ENCODE measurements at places on chromosomes 12 and 14.

DNA sequence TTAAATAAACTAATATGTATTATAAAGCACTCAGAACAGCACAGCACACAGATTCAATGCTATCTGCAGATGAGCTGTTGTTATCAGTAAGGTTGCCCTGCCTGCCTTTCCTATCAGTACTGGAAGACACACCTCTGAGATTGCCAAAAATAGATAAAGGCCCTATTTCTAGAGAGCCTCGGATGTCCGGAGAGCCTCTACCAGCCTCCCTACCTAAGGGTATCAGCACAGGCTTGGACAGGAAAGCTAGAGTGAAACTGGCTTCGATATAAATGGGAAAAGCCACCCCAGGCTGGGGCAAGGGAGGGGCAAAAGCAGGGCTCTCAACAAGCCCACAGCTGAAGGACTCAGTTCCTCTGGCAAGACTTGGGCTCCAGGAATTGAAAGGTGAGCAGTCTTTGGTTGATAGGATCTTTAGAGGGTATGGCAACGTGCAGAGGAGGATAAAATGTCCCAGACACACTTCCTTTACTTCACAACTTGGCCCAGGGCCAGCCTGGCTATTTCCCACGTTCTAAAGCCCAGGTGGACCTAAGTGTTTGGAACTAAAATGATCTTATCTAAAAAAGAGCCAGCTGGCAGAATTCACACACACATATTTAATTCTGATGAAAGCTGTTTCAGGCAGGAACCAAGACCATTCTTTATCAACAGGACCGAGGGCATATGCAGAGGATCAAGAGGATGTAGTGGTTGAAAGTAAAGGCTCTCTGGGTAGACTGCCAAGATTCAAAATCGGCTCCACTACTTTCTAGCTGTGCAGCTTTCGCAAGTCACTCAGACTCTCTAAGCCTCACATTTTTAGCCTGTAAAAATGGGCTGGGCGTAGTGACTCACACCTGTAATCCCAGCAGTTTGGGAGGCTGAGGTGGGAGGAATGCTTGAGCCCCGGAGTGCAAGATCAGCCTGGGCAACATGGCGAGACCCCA is 37.8 kb upstream of the ITPR2 start:
- no peak for DNase-seq

GRCh38 chr12:112381406-112381882 is 787 bp downstream of the HECTD4 start:
- no peak for DNase-seq

GRCh38 chr14:75258079-75258802 is 20.4 kb upstream of the FOS start:
- DNase-seq = no peak

DNA sequence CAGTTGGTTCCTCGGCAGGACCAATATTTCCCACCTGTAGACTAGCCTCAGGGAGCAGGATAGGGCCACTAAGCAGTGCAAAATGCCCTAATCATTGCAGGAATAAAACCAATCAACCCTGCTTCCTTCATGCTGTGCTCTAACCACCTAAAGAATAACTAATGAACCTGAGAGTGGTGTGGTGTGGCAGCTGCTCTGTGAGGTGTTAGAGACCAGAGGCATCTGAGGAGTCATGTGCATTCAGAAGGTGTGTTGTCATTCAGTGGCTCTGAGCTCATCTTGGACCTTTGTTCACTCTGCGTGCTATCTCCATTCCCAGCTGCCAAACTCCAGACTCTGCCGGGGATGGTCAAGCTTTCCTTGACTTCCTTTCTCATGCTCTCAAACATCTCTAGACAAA is 136.7 kb upstream of the EGLN3 start:
- DNase-seq = no peak

DNA sequence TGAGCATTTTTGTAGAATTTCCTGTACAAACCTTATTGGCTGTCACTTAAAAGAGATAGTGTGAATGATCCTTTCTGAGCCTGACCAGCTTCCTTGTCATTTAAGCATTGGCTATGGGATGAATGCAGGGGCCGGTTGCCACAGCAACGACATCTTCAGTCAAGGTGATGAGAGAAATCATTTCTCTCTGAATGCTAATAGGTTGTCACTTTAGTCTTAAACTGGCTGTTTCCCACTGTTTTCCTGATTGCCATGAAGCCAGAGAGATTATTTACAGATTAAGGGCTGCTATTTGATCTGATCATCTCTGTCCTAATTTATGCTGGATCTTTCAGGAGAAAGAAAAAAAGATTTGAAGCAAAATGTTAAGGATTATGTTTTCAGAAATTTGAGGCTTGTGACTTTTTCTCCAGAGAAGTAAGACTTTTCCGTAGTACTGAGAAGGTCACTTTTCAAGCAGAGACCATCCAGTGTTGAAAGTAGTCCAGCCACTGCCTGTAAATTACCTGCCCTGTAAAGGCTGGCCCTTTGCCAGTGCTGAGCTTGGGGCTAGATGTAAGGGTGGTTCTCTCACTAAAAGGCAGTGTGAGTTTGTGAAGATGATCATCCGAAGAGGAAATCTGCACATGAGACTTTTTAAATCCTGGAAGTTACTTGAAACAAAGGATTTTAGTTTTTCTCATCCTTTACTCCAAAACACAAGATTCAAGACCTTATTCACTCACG is 235.6 kb downstream of the DACT1 start:
- DNase-seq = no peak

DNA sequence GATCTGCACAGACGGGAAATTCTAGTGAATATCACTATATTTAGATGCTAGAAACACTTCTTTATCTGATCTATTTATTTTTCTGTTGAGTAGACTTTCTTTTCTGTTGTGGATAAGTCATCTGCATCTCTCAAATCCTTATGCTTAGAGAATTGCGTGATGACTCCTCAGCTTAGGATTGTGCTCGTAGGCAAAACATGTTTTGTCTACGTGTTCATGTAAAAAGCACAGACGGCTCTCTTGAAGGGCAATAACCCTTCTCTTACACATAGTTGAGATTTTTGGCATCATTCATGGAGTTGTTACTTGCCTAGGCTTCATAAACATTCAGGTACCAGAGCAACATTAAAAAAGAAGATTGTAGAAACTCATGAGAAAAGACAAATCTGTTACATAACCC is 18.6 kb downstream of the PPFIBP1 start:
- no peak for DNase-seq

GRCh38 chr12:120065472-120065871 is 51.1 kb downstream of the RAB35 start:
- no peak for DNase-seq

DNA sequence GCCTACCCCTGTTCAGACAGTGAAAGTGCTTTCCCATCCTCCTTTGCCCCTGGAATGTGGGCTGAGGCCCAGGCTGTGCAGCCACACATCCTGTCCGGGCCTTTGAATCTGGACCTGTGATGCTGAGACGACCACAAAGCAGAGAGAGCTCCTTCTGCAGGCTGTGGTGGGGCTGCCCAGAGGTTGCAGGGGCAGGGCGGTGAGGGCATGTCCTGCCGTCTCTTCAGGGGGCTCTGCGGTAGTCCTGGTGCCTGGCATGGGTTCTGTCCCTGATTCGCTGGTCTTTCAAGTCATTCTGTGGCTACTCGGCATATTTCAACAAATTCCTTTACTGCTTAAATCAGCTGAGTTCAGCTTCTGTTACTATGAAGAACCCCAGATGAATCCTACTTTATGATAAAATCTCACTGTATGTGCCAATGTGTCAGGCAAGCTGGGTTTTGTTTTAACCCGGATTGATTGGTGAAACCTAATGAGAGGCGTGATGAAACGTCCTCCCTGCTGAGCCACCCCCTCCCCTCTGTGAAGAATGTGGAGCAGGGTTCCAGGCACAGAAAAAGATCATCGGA is 63.4 kb upstream of the DICER1 start:
- DNase-seq = no peak

DNA sequence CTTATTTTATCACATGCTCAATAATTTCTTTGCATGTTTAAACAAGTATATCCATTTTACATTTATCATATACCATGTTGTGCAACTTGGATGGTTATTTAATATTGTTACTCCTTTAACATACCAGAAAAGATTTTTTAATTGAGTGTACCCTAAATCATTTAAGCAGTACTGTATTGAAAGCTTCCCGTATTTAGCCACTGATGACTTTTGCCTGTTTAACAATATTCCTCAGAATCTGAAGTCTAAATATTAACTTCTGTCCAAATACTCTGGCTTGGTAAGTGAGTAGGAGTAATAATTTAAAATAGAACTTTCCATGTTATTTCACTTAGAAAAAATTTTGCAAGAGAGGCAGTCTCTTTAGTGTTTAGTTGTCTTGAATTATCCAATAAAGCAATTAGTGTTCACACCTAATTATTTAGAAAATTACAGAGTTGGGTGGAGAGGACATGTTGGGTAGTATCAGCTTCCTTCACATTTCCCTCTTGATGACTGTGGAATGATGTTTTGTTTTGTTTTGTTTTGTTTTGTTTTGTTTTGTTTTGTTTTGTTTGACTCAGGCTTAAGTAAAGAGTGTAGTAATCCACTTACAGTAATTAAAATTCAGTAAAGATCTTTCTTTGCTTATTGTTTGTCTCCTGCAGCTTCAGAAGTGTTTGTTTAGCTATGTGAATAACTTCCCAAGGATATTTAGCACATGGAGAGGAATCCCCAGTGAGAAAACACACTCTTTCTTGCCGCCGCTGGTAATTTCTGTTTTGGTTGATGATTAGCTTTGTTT is 59.5 kb downstream of the DAAM1 start:
- no peak for DNase-seq

GRCh38 chr12:121793440-121793837 is at the start of gene RHOF:
Gene RHOF, minus strand, starts transcription at chr12:121793688. Its CDS starts 55 bp downstream, at chr12:121793633.
- no peak for DNase-seq

DNA sequence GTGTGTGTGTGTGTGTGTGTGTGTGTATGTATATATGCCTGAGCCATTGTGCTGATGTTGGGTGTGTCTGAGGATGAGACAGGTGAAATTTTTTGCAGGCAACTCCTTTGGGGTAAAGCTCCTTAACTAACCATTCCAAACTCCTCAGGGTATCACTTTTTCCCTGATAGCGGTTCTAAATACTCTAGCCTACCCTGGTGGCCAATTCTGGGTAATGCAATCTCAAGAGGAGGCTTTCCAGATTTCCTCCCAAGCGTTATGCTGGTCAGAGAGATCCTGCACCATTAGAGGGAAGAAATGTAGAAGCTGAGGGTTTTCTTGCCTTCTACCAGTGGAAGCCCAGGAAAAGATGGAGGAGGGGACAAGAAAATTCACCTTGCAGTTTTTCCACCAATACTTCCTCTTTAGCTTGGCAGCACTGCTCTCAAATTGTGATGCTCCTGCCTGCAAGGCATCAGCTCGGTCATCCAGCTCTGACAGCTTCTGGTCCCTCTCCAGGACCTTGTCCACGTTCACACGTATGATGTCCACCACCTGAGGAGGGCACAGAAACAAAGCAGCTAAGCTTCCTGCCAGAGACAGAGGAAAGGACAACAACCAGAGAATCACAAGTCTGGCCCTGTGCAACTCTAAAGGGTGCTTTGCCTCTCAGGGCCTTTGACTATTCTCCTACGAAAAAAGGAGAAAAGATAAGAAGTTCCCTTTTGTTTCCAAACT is 4.9 kb downstream of the VAMP1 start:
- peak; percentile 26 for DNase-seq

DNA sequence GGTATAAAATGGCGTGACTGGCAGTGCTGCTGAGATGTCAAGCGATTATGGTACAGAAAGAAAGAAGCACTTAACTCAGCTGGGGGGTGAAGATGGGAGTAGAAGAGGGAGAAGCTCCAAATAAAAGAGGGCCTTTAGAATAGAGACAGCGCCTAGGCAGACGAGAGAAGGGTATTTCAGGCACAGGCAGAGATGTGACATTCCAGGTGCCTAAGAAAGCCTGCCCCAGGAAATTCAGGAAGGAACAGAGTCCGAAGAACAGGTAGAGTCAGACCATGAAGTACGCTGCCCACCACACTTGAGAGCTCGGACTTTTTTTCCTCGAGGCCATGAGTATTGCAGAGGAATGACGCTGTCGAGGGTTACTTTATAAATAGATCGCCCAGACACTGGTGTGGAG is 170.9 kb upstream of the ATF7IP start:
- no peak for DNase-seq

GRCh38 chr12:56358836-56359532 is 923 bp downstream of the STAT2 start:
- peak; percentile 87 for DNase-seq

- DNase-seq = no peak
Observed at GRCh38 chr12:104683831-104684503, 227.2 kb downstream of the CHST11 start.

- DNase-seq = no peak
Observed at GRCh38 chr12:121806546-121807423, 3.0 kb downstream of the SETD1B start.

DNA sequence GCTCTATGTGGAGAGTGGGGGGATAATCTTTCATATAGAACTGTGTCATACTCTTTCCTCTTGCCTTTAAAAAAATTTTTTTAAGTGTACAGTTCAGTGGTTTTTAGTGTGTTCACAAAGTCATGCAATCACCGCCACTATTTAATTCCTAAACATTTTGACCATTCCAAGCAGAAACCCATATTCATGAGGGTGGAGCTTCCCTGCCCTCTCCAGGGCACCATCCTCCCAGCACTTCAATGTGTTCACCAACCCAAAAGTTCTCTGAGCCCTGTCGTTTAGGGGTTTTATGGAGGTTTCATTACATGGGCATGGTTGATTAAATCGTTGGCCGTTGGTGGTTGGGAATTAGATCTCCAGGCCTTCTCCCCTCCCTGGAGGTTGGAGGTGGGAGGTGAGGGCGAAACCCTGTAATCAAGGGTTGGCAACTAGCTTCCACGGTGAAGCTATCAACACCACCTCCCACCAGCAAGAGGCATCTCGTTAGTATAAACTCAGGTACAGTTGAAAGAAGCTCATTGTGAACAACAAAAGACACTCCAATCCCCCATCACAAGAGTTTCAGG is 42.8 kb upstream of the WNK1 start:
- no peak for DNase-seq

DNA sequence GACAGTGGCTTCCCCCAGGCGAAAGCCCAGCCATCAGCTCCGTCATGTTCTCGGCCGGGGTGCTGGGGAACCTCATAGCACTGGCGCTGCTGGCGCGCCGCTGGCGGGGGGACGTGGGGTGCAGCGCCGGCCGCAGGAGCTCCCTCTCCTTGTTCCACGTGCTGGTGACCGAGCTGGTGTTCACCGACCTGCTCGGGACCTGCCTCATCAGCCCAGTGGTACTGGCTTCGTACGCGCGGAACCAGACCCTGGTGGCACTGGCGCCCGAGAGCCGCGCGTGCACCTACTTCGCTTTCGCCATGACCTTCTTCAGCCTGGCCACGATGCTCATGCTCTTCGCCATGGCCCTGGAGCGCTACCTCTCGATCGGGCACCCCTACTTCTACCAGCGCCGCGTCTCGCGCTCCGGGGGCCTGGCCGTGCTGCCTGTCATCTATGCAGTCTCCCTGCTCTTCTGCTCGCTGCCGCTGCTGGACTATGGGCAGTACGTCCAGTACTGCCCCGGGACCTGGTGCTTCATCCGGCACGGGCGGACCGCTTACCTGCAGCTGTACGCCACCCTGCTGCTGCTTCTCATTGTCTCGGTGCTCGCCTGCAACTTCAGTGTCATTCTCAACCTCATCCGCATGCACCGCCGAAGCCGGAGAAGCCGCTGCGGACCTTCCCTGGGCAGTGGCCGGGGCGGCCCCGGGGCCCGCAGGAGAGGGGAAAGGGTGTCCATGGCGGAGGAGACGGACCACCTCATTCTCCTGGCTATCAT is 663 bp downstream of the PTGER2 start:
- DNase-seq = no peak

- DNase-seq = no peak
Observed at GRCh38 chr12:124679047-124679446, 111.6 kb upstream of the NCOR2 start.

- DNase-seq = no peak
Observed at GRCh38 chr14:95526483-95527386, 8.1 kb upstream of the GLRX5 start.
